ENCODE measurements at places on chromosomes 3 and 15.

DNA sequence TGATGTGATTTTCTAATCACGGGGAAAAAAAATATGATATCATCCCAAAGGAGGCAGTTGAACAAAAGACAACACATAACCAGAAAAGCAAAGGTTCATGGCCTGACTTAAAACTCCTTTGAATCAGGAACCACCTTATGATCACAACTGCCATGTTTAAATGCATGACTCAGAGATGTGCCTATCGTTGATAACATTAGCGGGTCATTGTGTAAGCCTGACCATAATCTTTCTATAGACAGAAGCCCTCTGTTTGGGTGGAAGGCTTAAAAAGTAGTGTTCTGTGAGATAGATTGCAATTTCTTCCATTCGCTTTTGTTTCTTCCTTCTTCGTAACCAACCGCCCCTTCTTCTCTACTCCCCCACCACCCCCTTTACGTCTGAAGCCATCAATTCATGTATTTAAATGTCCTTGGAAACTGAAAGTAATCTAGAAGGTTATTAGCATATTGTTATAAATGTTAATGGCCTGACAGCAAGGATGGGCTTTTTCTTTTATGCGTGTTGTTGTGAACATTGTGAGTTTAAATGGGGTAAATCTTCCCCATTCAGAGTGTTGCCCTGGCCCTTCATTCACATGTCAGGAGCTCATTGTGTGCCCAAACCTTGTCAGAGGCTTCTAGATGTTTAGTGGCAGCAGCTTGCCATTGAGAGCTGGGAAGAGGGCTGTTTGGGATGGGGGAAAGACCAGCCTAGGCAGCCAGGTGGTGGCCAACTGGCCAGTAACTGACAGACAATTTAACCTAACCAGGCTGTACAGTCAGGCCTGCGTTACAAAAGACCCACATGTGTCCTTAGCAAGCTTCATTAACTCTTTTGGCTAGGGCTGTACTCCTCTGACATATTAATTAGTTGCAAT, 64.5 kb downstream of the EPHA3 start:
- DNase-seq: no peak

DNA sequence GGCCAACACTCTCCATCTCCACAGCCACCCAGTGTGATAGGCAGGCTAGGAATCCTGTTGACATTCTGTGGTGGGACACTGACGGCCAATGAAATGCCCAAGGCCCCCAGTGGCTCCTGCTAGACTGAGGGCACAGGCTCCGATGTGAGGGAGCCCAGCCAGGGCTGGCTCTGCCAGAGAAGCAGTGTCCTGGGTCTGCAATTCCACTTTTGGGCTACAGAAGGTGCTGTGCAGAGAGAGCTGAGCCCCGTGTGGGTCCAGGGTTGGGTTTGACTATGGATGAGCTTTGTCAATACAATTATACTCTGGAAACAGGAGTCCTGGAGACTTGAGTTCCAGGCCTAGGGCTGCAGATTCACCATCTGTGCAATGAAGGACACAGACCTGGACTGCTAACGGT, 55.7 kb upstream of the TMEM115 start:
- DNase-seq: no peak

GRCh38 chr3:19213603-19214220, 65.4 kb downstream of the KCNH8 start:
- peak; percentile 19 for DNase-seq

DNA sequence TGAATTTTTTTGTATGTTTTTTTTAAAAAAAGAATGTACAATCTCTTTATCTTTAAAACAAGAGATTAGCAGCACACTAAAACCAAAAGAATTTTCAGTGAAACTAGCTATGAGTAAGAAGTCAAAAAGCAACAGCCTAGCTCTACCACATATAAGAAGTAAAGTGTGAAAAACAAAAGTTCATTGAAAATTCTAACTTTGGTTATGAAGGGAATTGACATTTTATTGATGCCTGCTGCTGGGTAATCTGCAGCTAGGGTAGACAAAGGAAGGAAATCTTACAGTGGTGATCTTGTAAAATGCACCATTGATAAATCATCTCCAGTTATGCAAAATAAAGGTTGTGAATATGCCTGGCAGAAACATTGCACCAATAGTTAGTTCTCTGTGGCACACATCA, 37.8 kb upstream of the FOXB1 start:
- DNase-seq: no peak

DNA sequence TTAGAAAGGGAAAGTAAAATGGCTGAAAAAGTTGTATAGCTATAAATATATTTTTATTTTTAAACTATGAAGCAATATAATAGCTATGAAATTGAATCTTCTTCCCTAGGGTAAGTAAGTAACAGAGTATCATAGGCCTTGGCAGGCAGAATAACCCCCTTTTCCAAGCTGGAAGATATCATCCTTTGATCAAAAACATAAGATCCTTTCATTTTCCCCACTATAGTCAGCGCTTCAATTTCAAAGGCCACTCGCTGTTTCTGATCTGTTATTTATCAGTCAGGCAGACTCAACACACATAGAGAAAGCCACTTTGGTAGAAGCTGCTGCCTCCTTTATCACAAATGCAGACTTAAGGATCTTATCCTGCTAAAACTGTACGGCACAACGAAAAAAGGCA, 74.0 kb upstream of the UBE2E2 start:
- DNase-seq: no peak

- peak; percentile 31 for DNase-seq
These were observed 42.4 kb downstream of the TNIK start for GRCh38 chr3:171417813-171418212.

GRCh38 chr15:57237301-57237642, 139.0 kb upstream of the CGNL1 start:
- no peak for DNase-seq

DNA sequence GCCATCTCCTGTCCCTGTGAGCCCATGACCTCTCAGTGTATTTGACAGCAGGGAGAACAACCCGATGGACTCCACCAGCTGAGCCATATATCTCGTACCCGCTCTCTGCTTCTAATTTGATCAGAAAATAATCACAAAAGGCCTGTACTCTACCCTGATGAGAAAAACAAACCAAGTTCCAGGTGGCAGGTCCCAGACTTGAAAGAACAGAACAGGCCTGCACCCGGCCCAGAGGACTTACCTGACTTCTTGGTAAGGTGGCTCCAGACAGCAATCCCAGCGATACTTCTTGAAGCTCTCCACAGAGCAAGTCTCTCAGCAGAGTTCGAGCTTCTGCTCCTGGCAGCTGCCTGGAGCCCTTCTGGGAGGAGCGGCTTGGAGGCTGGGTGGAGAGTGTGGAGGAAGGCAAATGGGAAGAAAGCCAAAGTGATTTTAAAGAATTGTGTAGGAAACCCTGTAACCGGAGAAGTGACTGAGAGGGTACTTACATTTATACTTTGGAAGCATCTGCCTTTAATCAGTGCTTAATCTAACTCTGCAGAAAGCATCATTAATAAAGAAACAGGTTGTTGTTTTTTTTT, 91.6 kb downstream of the SCN11A start:
- no peak for DNase-seq

- no peak for DNase-seq
These were observed 88.7 kb downstream of the TFG start for GRCh38 chr3:100798012-100798411.

DNA sequence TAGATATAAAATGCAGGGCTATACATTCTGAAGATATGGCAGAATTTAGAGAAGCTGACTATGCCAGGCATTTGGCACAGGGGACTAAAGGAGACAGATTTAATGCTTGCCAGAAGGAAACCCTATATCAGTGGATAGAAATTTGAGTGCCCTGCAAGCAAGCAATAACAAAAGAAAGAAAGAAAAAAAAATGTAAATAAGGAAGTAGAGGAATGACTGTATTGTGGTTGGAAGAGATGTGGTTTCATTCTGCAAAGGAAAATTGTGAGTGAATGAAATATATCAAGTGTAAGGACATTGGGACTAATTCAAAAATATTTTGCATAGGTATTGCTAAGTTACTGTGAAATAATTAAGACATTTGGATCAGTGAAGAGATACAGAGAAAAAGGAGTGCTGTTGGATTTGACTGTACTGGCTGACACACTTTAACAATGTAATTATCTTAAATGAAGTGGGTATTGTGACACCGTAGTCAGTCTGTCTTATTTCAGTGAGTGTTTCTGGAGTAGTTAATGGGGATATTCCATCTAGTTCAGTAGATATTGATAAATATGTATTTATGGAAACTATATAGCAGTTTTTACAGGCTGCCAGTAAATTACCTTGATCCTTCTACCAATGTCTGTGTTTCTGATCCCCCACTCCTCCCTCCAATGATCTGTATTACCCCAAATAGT, 418.2 kb downstream of the CNTN4 start:
- no peak for DNase-seq

- DNase-seq: no peak
These were observed 45.3 kb upstream of the PPP4R2 start for GRCh38 chr3:72951259-72951722.

DNA sequence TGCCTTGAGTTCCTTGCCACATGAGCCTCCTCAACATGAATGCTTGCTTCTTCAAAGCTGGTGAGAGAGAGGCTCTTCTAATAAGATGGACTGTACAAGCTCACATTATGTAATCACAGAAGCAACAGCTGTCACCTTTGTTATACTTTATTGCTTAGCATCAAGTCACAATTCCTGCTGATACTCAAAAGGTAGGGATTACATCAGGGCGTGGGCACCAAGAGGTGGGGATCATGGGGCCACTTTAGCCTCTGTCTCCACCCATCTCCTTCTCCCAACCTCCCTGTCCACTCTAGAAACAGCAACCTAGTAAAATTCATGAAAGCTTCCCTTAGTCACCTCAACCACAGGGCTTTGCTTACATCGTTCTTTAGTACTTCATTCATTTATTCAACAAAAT, 95.9 kb downstream of the FAM43A start:
- DNase-seq: no peak

DNA sequence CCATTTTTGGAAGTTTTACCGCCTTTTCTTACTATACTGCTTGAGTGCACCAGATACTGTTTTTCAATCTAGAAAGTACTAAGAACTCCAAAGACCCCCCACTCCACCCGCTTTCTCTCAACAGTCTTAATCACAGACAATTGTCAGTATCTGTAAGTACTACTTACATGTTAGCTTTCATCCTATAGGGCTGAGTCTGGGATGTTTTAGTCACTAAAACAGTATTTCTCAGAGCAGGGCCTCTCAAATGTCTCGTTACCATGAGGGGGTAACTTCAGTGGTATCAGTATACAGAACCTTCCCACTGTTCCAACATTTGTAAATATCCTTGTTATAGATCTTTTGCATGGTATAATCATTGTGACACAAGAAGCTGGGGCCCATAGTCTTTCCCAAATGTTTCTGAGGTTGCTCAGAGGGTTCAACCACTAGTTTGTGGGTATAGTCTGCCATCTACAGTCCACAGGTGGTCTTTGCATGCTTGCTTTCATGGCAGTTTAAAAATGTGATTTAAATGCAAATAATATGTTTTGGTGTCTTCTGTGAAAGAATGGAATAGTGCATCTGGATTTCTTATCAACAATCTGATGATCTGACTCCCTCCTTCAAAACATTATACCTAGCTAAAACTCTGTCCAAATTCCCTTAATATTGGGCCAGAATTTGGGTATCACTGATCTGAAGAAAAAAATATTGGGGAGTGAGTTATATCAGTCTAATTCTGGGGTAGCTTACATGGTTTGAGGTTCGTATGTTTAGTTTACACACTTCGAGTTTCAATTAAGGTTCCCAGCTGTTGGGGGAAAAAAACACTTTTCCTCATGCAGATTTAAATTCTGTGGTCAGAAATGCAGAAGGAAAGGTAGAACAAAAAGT, 18.0 kb upstream of the DNAJC13 start:
- peak; percentile 44 for DNase-seq

DNA sequence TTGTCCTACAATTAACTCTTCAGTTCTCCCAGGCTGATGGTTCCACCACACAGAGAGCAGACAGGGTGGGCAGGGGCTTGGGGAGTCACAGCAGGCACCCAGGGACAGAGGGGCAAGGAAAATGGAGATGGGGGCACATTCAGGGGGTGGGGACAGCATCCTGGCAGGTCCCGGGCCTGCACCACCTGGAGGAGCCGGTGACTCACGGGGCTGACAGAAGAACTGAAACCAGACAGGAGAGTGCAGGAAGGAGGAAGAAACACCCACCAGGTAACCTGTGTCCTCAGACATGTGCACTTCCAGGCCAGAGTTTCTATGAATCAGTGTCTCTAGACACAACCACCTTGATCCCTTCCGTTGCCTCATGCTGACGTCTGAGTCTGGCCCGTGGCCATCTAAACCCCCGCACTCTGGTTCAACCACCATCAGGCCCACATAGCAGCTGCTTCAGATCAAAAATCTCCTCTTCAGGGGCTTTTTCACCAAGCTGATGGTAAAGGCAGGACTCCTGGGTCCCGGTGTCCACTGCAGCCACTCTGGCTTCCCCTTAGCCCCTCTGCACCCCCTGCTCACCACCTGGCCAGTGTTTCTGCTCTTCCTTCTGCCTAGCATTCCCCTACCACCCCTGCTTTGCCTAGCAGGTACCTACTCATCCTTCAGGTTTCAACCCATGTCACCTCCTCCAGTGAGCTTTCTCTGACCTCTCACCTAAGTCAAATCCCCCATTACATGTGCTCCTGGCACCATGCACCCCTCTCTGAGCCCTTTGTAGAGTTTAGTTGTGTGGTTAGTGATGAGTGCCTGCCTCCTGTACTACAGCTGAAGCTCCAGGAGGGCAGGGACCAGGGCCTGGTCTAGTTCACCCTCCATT, 16.5 kb upstream of the CYP11A1 start:
- DNase-seq: no peak

DNA sequence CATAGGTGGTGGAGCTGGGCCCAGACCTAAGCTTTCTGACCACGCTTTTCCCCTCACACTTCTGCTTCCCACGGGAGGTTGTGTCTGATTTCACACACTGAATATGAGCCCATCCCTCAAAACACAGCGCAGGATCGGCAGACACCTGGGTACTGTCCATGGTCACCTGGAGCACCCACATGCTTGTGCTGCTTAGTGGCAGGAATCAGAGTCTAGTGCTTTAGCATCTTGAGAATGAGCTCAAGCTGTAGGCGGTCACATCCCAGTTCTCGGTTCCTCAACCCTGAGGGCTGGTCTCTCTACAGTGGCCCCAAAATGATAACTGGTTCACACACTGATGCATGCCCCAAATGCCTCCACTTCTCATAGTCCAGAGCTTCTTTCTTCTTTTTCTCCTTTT, 111.0 kb downstream of the SEMA5B start:
- DNase-seq: no peak

DNA sequence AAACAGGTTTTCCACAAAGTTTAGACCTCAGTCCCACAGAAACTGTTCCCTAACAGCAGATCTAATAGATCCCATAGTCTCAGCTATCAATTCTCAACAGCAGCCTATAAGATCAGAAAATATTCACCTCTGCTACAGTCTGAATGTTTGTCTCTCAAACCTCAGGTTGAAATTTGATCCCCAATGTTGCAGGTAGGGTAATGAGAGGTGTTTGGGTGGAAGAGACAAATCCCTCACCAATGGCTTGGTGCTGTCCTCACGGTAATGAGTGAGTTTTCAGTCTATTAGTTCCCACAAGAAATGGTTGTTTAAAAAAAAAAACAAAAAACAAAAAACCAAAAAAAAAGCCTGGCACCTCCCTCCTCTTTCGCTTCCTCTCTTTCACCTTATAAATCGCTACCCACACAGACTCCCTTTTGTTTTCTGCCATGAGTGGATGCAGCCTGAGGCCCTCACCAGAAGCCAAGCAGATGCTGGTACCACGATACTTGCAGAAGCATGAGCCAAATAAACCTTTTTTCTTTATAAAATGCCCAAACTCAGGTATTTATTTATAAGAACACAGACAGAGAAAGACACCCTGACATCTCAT, 14.2 kb downstream of the ZNF280D start:
- DNase-seq: no peak

All from ACHN (cell line).